A673 (cell line): ENCODE measurements at places on chromosomes 1 and 21. TPM values are rescaled to one million over a fixed set of nuclear protein-coding genes. Genes with fewer than 3 reads are reported as not detected.

DNA sequence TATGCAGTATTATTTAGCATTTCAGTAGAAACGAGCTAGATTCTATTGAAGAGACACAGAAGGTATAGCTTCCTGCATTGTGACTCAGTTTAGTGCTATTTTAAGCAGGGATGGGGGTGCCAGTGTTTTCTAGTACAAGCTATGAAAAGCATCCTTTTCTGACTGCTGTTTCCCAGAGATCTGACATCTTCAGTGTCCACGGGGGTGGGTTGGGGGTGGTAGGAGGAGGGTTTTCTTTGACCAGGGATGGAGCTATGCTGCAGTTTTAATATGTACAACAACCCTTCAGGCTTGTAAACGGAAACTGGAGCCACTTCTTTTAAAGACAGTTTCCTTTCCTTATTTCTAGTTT is 2.7 kb upstream of the NEGR1 start:
- H3K4me3 ChIP-seq = peak overlapping the region; percentile 69
- no peaks in the 10 kb centered on the region for H3K36me3 ChIP-seq

DNA sequence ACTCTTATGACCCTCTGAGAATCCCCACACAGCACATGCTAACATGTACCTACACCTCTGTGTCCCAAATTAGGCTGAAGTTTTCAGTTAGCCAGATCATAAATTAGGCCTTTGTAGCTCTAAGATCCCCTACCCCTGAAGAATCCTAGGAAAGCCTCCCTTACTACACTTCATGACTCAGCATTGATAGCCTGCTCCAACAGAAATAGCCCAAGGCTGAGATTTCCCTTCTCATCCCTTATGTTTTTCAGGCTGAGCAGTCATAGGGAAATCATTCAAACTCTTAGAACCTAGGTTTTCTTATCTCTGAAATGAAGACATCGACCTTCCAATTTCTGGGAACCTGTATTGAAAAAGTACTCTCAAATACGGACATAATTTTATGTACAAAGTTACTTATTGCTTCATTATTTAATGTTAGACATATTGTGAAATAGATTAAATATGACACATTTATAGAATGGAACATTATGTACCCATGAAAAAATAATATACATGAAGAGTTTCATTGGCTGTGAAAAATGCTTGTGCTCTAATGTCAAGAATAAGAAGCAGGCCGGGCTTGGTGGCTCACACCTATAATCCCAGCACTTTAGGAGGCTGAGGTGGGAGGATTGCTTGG is 122.4 kb upstream of the UBE2U start:
- no peak overlapping the region for H3K27ac ChIP-seq
- DNase-seq = no peak
- H3K36me3 ChIP-seq = no peaks in the 10 kb centered on the region
- H3K4me3 ChIP-seq = no peak overlapping the region
- no peaks in the 10 kb centered on the region for H3K27me3 ChIP-seq

- H3K4me1 ChIP-seq = no peaks in the 10 kb centered on the region
- DNase-seq = no peak
These were observed 21.1 kb upstream of the UBXN10 start for GRCh38 chr1:20164694-20165202.

GRCh38 chr1:103937763-103938357 is 188.2 kb downstream of the AMY1C start:
- H3K36me3 ChIP-seq = no peaks in the 10 kb centered on the region
- no peak for DNase-seq
- no peaks in the 10 kb centered on the region for H3K27me3 ChIP-seq
- no peaks in the 10 kb centered on the region for H3K4me1 ChIP-seq
- no peak overlapping the region for H3K27ac ChIP-seq

ARHGAP30 gene
- not detected in 2 replicates for total RNA-seq

SLAMF7 gene
- not detected in 2 replicates for total RNA-seq

DNA sequence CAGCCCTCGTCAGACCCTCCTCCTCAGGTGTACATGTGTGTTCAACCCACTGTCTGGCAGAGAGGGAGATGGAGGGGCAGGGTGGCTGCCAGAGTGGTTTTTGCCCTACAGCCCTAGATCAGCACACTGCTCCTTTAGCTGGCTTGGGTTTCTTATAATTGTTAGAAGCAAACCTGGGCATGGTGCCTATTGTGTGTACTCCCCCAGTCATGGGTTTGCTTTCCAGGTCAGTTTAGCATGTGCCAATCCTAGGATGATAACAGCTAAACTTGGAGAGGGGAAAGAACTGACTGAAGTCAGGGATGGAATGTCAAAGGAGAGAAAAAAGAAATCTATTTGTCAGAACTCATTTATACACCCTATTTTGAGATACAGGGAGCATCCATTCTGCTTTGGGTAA is 63.3 kb downstream of the UCK2 start:
- H3K36me3 ChIP-seq = peaks cover 25% of the 10 kb centered on the region
- H3K27ac ChIP-seq = no peak overlapping the region
- no peak overlapping the region for H3K4me3 ChIP-seq
- no peaks in the 10 kb centered on the region for H3K27me3 ChIP-seq
- DNase-seq = no peak

- DNase-seq = peak; percentile 75
- H3K4me1 ChIP-seq = peaks cover 3% of the 10 kb centered on the region
- H3K4me3 ChIP-seq = no peak overlapping the region
- no peaks in the 10 kb centered on the region for H3K36me3 ChIP-seq
- H3K27me3 ChIP-seq = no peaks in the 10 kb centered on the region
- no peak overlapping the region for H3K27ac ChIP-seq
These were observed 40.1 kb upstream of the LRRC8D start for GRCh38 chr1:89780721-89781120.

GRCh38 chr1:47298025-47298699 is 15.8 kb downstream of the STIL start:
- H3K27ac ChIP-seq = no peak overlapping the region
- H3K4me1 ChIP-seq = no peaks in the 10 kb centered on the region
- H3K36me3 ChIP-seq = peaks cover 77% of the 10 kb centered on the region
- H3K4me3 ChIP-seq = no peak overlapping the region
- H3K27me3 ChIP-seq = no peaks in the 10 kb centered on the region

DNA sequence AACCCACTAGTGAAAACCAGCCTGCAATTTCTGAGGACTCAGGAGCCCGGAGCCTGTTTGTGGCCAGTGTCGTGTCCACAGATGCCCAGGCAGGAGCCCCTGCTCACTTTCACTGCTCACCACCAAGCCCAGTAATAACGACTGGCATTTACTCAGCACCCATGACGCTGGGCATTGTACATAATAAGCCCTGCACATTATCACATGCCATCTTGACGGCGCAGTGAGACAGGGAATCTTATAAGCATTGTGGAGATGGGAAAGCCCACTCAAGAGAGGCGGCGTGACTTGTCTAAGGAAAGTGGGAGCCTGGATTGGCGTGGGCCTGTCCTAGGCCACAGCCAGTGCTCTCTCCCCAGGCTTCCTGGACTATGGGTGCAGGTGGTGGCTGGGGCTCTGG is 28.8 kb upstream of the PEF1 start:
- peaks cover 16% of the 10 kb centered on the region for H3K4me1 ChIP-seq
- H3K36me3 ChIP-seq = no peaks in the 10 kb centered on the region
- no peak for DNase-seq
- H3K27me3 ChIP-seq = no peaks in the 10 kb centered on the region
- H3K27ac ChIP-seq = no peak overlapping the region

GRCh38 chr1:197838836-197839235 is 63.6 kb upstream of the DENND1B start:
- H3K4me3 ChIP-seq = no peak overlapping the region
- no peaks in the 10 kb centered on the region for H3K27me3 ChIP-seq
- no peak overlapping the region for H3K27ac ChIP-seq
- DNase-seq = no peak

DNA sequence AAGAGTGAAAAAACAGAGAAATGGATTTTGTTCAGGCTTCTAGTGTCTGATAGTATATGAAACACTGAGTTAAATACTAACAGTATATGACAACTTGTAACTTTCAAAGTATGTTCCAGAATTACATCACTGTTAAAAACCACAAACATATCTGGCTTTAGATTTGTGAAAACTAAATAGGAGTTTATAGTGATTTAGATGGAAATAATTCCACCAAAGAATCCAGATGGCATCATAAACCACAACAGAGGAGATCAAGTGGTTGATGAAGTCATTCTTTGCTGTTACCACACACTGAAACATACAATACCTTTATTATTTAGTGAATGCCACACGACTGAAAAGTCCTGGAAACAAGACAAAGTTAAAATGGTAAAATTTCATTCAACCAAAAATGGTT is 37.2 kb downstream of the ALG14 start:
- no peaks in the 10 kb centered on the region for H3K4me1 ChIP-seq
- H3K27ac ChIP-seq = no peak overlapping the region
- no peak for DNase-seq
- no peaks in the 10 kb centered on the region for H3K27me3 ChIP-seq
- no peak overlapping the region for H3K4me3 ChIP-seq

DNA sequence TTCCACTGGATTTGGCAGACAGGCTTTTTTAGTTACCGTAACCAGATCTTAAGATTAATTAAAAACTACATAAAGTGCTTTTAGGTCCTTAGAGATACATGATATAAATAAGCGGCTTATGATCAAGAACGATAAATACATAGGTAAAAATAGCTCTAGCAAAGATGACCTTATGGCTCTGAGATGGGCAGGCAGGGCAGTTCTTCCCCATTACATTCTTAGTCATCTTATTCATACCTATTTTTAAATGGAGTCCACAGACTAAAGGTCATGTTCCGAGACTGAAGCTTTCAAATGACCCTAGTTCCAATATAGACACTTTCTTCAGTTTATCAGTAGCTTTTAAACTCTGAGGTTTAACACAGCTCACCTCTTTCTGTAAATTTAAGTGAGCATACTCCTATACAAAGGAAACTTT is 4.3 kb downstream of the MCL1 start:
- H3K4me1 ChIP-seq = peaks cover 26% of the 10 kb centered on the region
- H3K4me3 ChIP-seq = peak overlapping the region; percentile 90
- peaks cover 65% of the 10 kb centered on the region for H3K36me3 ChIP-seq
- no peak overlapping the region for H3K27ac ChIP-seq

DNA sequence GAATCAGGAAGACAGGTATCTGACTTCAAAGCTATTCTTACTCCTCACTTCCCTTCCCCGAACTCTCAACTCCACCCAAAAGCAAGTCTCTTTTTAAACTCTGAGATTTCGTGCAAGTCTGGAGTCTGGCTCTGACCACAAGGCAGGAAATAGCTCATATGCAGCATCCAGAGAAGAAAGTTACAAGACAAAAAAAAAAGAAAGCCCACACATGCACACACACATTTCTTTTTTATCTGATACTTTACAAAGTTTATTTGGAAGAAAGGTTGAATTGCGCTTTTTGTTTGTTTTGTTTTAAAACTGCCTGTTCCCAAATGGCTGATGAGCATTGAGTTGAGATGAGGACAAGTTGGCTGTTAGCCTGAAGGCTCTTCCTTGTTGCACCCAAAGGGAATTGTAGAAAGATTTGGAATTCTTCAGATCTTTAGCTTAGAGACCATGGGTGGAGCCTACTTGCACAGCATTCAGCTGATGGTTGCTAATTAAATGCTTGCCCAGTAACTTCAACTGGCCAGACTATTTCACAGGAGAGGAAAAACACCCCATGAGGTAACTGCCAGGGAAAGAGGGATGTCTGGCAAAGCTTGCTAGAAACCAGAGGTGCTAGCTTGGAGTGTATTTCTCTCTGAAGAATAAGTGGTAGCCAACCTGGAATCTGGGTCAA is 490.3 kb downstream of the TTLL7 start:
- H3K36me3 ChIP-seq = no peaks in the 10 kb centered on the region
- H3K27me3 ChIP-seq = peaks cover 13% of the 10 kb centered on the region
- no peak overlapping the region for H3K4me3 ChIP-seq
- H3K4me1 ChIP-seq = peaks cover 17% of the 10 kb centered on the region
- DNase-seq = no peak

TRABD2B gene
- not detected in 2 replicates for total RNA-seq

DNA sequence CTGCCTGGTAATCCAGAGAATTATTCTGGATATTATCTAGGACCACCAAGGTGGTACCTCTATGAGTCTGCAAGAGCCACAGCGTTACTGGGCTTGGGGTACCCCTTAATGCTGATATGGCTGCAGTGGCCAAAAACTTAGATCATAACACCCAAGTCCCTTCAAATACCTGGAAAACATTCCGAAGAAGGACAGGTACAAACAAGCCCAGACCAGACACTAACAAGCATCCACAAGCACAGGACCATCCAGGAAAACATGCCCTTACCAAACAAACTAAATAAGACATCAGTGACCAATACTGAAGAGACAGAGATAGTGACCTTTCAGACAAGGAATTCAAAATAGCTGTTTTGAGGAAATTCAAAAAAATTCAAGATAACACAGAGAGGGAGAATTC is 2.9 kb downstream of the C1orf105 start:
- H3K27ac ChIP-seq = no peak overlapping the region
- no peaks in the 10 kb centered on the region for H3K27me3 ChIP-seq
- H3K36me3 ChIP-seq = no peaks in the 10 kb centered on the region
- H3K4me3 ChIP-seq = no peak overlapping the region

- no peaks in the 10 kb centered on the region for H3K27me3 ChIP-seq
- no peaks in the 10 kb centered on the region for H3K4me1 ChIP-seq
- no peak overlapping the region for H3K4me3 ChIP-seq
- no peak overlapping the region for H3K27ac ChIP-seq
- DNase-seq = no peak
- no peaks in the 10 kb centered on the region for H3K36me3 ChIP-seq
These were observed 8.6 kb downstream of the WNT9A start for GRCh38 chr1:227938911-227939790.
